SK-N-SH (cell line): ENCODE measurements at places on chromosomes 6 and 20.

GRCh38 chr20:48393737-48394314 is 434.0 kb downstream of the PREX1 start:
- DNase-seq: no peak

- DNase-seq: no peak
These were observed 74.9 kb downstream of the TNFAIP3 start for GRCh38 chr6:137941995-137942394.

GRCh38 chr6:90095788-90096187 is 200.9 kb downstream of the BACH2 start:
- DNase-seq: no peak

GRCh38 chr20:57402206-57403125 is 11.3 kb downstream of the RBM38 start:
- no peak for DNase-seq

- DNase-seq: no peak
These were observed 99.2 kb downstream of the MCHR2 start for GRCh38 chr6:99894815-99895214.

DNA sequence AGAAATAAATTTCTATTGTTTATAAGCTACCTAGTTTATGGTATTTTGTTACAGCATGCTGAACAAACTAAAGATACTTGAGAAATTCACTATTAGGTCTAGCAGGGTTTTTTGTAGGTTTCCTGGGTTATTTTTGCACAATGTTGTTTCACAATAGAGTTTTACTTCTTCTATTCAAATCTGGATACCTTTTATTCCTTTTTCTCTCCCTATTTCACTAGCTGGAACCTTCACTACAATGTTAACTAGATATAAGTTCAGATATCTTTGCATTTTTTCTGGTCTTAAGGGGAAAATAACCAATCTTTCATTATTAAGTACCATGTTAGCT is 237.7 kb upstream of the CITED2 start:
- no peak for DNase-seq

GRCh38 chr6:47592131-47592840 is 106.1 kb upstream of the ADGRF4 start:
- DNase-seq: no peak

GRCh38 chr20:3045816-3046676 is at the start of gene MRPS26:
MRPS26 (plus strand) TSS chr20:3046052; CDS start chr20:3046069, 17 bp downstream.
- peak; percentile 96 for DNase-seq

GRCh38 chr6:39386487-39386886 is 64.0 kb upstream of the KCNK16 start:
- DNase-seq: no peak

- no peak for DNase-seq
These were observed 31.3 kb downstream of the SLC26A8 start for GRCh38 chr6:35993150-35993549.

DNA sequence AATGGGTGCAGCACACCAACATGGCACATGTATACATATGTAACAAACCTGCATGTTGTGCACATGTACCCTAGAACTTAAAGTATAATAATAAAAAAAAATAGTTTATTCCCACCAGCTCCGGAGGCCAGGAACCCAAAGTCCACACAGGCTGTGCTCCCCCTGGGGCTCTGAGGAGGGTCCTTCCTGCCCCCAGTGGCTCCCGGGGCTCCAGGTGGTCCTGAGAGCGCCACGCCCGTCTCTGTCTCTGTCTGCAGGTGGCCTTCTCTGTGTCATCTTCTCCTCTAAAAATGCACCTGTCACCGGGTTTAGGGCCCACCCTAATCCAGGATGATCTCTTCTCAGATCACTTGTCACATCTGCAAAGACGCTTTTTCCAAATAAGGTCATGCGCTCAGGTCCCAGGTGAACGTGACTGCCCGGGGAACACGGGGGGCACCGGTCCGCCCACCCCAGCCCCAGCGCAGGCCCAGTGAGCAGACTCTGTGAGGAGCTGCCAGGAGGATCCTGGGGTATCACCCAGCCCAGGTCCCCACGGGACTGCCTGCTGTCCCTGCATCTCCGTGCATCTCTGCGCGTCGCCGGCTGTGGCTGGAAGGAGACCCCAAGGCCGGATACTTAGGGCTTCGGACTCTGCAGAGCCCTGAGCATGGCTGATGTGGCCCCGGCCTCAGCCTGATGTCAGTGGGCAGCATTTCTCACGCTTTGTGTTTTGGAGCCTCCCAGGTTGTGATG is 11.8 kb downstream of the SLCO4A1 start:
- DNase-seq: no peak

DNA sequence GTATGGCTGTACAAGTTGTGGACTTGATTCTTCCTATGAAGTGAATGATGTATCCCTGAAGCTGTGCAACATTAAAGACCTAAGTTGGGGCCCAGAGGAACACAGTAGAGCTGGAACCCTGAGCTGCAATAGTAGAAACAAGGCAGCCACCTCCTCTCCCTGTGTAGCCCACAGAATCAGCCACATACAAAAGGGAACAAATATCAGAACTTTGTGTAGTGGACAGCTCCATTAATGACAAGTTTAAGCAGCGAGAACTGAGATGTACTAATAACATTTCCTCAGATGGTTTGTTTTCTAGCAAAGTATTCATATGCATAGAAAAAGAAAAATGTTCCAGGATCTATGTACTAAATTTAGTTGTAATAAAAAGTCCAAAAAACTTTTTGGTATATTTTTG is 19.2 kb downstream of the PHACTR1 start:
- DNase-seq: no peak

DNA sequence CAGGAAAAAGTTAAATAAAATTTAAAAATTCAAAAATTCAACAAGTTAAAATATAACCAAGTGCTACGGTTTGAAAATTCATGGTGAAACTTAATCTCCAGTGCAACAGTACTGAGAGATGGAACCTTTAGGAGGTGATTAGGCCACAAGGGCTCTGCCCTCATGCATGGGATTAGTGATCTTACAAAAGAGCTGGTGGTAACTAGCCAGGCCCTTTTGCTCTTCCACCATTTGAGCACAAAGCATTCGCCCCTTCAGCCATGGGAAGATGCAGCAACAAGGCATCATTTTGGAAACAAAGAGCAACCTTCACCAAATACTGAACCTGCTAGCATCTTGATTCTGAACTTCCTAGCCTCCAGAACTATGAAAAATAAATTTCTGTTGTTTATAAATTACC is 80.9 kb downstream of the RNGTT start:
- no peak for DNase-seq

DNA sequence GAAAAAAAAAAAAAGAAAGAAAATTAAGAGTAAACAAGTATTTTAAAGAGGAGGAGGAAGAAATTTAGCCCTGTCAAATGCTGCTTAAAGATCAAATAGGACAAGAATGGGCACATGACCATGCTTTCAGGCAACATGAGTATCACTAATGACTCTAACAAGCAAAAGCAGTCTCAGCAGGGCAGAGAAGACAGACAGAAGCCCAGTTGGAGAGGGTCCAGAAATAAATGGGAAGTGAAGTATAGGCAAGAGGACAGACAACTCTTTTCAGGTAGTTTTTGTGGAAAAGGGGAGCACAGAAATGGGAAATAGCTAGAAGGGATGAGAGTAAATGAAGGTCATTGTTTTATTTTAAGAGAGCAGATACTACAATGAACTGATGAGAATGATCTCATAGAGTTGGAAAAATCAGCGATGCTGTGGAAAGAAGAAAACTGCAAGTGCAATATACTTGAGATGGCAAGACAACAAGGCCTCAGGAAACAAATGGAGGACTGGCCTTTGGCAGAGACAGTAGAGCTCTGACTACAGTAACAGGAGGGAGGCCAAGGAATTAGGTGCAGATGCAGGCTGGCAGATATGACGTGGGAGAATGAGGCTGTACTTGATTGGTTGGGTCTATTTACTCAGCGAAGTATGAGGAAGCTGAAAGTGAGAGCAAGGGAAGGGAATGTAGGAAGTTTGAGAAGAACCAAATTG is 40.3 kb downstream of the KIF6 start:
- no peak for DNase-seq

GRCh38 chr6:33983109-33983716 is 162.7 kb downstream of the GRM4 start:
- DNase-seq: peak; percentile 36

DNA sequence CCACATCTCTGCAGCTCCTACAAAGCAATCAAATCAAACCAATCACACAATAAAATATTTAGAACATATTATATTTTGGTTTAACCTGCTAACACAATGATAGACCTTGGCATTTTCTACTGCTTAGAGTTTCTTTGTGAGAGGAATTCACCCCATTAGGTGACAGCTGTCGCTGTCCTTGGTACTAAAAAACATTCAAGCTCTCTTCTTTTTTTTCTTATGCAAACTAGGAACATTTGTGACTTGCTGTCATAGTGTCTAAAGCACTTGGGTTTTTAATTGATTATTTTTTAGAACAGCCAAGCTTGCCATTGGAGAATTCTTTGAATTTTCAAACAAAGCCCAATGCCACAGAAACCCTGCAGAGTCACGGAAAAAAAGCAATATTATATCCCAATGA is 46.4 kb downstream of the CNR1 start:
- DNase-seq: no peak

- DNase-seq: no peak
These were observed 578.7 kb downstream of the MAFB start for GRCh38 chr20:40110311-40110831.

GRCh38 chr6:3526962-3527650 is 70.3 kb upstream of the SLC22A23 start:
- no peak for DNase-seq

GRCh38 chr6:43963203-43963602 is 164.0 kb downstream of the MRPL14 start:
- no peak for DNase-seq

- DNase-seq: no peak
These were observed 518.7 kb upstream of the RNF217 start for GRCh38 chr6:124443541-124443940.

DNA sequence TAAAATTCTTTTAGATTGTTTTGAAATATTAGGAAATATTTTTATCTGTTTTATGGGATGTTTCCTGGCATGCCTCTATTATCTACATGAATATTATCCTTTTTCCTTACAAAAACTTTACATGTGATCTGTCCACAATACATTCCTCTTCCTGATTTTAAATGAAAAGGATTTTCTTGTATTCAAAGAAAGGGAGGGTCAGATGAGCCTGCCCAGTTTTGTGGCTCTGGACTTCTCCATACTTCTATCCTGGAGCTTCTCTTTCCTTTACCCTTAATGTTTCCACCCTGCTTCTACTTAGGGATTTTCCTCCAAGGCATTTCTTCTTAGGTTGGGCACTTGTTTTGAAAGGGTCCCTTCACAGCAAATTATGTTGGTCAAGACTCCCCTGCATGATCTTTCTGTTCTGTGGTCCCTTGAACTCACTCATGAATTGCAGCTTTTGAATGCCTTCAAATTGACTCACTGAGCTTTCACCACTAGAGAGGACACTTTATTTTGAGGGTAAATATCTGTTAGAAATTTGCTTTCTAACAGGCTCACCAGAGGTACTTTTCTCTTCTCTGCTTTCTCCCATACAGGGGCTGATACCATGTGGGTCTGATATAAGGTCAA is 104.9 kb downstream of the CENPW start:
- DNase-seq: no peak

- no peak for DNase-seq
These were observed 101.5 kb upstream of the SLC24A3 start for GRCh38 chr20:19110881-19111460.

- no peak for DNase-seq
These were observed 99.3 kb upstream of the MRPS10 start for GRCh38 chr6:42316981-42317380.

GRCh38 chr6:145506565-145506964 is 228.8 kb downstream of the EPM2A start:
- no peak for DNase-seq

GRCh38 chr6:63802606-63803206 is 167.1 kb downstream of the PHF3 start:
- peak; percentile 12 for DNase-seq

DNA sequence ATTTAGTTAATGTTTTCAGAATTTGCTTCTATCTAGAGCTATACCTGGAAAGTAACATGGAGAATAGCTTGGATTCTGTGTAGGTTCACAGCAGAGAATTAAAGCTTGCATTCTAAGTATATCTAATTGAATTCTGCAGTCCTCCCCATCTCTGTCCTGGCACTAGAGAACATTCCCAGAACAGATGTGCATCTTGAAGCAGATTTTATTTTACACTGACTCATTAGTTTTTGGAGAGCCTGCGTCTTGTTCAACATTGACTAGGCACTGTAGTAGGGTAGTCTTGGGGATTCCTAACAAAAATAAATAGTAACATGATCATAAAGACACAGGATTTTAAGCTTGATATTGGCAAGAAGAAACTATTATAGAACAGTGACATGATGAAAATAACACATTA is 36.2 kb upstream of the BAG2 start:
- DNase-seq: no peak

DNA sequence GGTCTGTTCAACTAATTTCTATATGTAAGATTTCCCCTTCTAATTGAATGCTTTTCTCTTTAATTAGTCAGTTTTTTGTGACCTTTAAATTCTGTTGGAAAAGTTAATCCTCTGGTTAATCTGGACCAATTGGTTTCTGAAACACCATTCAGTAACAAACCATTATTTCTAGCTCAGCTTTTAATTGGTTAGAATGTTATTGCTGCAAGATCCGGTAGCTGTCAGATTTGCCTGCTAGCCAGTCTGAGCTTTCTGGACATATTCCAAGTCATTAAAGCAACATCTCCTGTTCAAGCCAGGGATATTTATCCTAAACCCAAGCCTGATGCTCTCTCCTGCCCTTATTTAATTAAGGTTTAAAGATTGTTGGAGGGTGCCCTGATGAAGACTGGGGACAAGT is 55.1 kb upstream of the FBXL4 start:
- DNase-seq: peak; percentile 58

- DNase-seq: no peak
These were observed 18.4 kb upstream of the CCND3 start for GRCh38 chr6:41960028-41960427.

DNA sequence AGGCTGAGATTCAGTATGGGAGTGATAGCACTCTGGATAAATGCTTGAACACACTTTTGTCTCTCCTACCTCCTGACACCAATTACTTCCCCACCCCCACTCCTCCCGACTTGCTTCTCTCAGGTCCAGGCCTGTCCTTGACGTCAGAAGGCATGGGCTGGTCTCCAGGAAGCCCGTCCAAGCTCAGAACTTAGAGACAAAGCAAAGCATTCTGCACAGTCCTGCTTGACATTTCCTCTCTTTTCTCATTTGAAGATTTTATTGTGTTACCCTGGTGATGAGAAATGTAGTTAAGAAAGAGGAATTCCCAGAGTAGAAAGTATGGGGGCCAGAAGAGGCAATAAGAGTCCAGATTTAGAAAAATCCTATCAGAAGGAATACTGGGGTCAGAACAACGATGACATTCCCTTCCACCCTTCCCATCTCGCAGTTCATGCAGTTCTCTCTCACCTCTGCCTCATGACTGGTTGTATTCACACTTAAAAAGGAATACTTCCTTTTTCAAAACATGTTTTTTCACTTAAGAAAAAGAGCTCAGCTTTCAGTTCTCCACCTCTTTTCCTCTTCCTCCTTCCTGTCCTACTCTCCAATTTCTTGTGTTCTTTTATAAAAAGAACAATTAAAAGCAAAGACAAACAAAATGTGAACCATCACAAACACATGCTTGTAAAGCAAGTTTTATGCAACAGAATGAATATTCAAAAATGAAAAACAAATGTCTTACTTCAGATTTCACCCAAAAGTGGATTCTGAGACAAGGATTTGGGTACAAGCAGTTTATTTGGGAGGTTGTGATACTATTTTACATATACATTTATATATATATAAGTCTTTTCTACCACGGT is 18.5 kb upstream of the FAM184A start:
- no peak for DNase-seq
